Non-pigmented ciliary epithelial cell (primary cell): ENCODE measurements at places on chromosomes 4 and X.

GRCh38 chrX:48490661-48491060 lies 14.7 kb downstream of the FTSJ1 start:
- no peak for DNase-seq

- DNase-seq = no peak
Observed at GRCh38 chrX:70247252-70247651, 12.8 kb downstream of the P2RY4 start.

DNA sequence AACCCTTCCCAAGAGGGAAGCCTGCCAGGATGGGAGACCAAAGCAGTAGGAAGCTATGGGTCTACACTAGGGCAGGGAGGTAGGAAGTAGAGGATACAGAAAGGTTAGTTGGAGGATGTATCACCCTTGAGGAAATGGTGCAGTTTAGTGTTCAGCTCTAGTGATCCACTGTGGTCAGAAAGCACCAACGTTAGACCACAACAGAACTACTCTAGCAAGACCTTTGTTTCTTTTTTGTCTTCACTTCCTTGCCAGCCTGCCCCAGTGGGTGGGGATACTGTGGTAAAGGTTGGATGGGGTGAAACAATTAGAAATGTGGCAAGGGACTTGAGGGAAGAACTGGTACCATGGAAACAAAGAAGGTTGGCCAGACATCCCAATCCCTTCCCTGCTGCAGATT lies 83.3 kb downstream of the DDIT4L start:
- DNase-seq = no peak

- no peak for DNase-seq
Observed at GRCh38 chrX:110338935-110339334, 19.7 kb upstream of the RTL9 start.

DNA sequence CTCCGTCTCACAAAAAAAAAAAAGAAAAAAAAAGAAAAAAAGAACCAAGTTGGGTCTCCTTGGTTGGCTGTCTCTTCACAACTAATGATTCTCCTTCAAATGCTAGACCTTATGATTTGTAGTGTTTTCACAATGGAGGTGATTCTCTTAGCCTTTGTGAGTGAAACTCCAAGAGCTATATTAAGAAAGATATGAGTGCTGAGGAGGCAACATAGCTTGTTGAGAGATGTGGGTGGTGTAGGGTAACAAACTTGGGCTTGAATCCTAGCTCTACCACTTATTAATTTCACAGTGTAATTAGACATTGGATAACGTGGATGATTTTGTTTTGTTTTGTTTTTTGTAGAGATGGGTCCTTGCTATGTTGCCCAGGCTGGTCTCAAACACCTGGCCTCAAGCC lies 10.4 kb upstream of the SEPTIN11 start:
- DNase-seq = no peak

GRCh38 chr4:6534050-6534449 lies 40.9 kb upstream of the MAN2B2 start:
- no peak for DNase-seq

- DNase-seq = no peak
Observed at GRCh38 chr4:175125410-175126068, 207.4 kb downstream of the ADAM29 start.

- no peak for DNase-seq
Observed at GRCh38 chr4:168511780-168512489, 15.1 kb downstream of the PALLD start.

DNA sequence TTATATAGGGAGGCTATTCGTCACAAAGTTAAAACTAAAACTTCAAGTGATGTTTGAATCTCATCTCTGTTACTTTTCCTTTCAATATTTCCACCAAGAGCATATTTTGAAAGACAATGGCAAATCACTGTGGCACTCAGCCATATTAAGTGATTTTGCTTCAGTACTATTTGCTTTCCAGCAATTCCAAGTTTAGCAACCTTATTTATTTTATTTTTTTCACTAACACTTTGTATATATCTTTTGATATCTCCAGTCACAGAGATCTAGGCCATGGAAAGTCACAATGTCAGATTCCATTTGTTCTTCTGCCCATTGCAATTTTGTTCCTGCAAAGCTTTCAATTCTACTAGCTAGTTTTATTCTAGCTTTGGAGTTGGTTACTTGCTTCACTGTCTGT lies 1514.5 kb upstream of the ADGRL3 start:
- DNase-seq = no peak

- no peak for DNase-seq
Observed at GRCh38 chr4:22315628-22316027, 200.2 kb downstream of the ADGRA3 start.

GRCh38 chr4:60656171-60656570 lies 544.0 kb upstream of the ADGRL3 start:
- no peak for DNase-seq

DNA sequence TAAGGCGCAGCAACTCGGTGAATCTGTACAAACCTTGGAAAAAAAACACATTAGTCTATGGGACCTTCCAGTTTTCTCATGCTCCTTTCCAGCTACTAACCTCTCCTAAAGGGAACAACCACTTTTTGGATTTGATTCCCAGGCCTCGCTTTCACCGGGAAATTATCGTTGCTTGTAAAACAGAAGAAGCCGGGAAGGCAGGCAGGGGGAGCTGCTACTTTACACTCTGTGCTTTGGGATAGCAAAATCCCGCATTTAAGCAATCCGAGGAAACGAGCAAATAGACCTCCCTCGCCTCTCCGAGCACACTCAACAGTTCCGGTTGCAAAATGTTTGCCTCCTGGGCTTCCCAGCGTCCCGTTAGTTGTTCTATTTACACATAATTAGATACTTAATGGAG lies 1.2 kb downstream of the CD38 start:
- DNase-seq = peak; percentile 18

DNA sequence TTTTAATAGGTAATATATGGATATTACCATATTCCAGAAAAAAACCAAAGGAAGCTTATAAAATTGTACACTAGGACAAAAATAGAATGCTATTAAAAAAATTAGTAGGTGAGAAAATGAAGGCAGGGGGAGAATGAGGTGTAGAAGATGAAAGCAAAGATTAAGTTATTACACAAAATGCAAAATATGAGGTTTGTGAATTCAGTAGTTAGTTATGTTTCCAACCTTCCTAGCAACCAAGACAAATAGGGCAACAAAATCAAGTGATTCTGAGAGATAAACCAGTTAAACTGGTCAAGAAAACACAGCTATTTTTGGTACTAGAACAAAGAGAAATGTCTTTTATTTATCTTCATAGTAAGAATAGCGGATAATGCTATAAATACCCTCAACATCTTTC lies 300.0 kb upstream of the RASGEF1B start:
- DNase-seq = no peak

DNA sequence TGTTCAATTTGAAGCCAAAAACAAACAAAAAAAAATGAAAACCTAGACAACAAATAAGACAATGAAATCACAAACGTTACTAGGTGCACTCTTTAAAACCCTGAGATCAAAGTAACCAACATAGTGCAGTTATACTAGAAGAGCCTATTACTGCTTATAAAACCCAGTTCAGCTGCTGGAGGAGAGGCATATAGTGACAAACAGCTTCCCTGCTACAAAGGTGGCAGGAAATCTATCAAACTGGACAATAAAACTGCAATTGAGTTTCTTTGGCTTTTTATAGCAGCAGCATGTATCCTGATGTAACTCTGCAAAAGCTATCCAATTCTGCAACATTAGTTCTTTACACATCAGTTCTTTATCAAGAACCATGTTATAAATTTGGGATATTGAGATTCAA lies 155.6 kb downstream of the LRBA start:
- DNase-seq = no peak

DNA sequence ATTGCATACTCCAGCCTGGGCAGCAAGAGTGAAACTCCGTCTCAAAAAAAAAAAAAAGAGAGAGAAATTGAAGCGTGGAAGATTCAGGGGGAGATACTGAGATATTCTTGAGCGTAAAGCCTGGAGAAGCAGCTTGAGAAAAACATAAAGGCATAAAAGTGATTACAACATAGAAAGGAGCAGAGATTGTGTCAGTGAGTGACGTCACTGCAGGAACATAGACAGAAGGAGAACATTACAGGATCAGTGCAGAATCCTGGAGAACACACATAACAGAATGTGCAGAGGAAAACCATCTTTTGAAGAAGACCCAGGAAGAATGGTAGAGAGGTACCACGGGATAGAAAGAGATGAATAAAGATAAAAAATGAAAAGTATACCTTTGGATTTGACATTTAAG lies 147.0 kb downstream of the APBB2 start:
- DNase-seq = no peak
